ENCODE measurements at places on chromosomes 16 and 17.
A peak's percentile ranks its signal among the peaks of the same experiment; 100 is the strongest.

- DNase-seq: no peak
- H3K27ac ChIP-seq: no peak overlapping the region
- H3K27me3 ChIP-seq: peaks cover 50% of the 10 kb centered on the region
- peaks cover 23% of the 10 kb centered on the region for H3K4me1 ChIP-seq
Observed at GRCh38 chr17:49991409-49991808, 3.6 kb downstream of the DLX3 start.

- peaks cover 11% of the 10 kb centered on the region for H3K27me3 ChIP-seq
- no peak overlapping the region for H3K27ac ChIP-seq
- no peak for DNase-seq
- H3K4me1 ChIP-seq: no peaks in the 10 kb centered on the region
- no peak overlapping the region for H3K4me3 ChIP-seq
Observed at GRCh38 chr17:61583242-61583641, 7.8 kb downstream of the NACA2 start.

- H3K27ac ChIP-seq: no peak overlapping the region
- no peak overlapping the region for H3K4me3 ChIP-seq
- H3K27me3 ChIP-seq: no peaks in the 10 kb centered on the region
- peaks cover 2% of the 10 kb centered on the region for H3K4me1 ChIP-seq
- H3K36me3 ChIP-seq: peaks cover 50% of the 10 kb centered on the region
Observed at GRCh38 chr16:11554053-11554452, 32.7 kb downstream of the LITAF start.

GRCh38 chr17:58755577-58756245 is at the start of gene PPM1E:
Gene PPM1E, plus strand, starts transcription at chr17:58755854.
- peak; percentile 56 for DNase-seq
- peaks cover 12% of the 10 kb centered on the region for H3K27me3 ChIP-seq
- no peaks in the 10 kb centered on the region for H3K36me3 ChIP-seq
- H3K4me1 ChIP-seq: peaks cover 12% of the 10 kb centered on the region
- peak within 1 kb of the TSS; percentile 29 for H3K27ac ChIP-seq

GRCh38 chr17:36195434-36196130 is 976 bp downstream of the CCL3L1 start:
- H3K36me3 ChIP-seq: no peaks in the 10 kb centered on the region
- H3K4me3 ChIP-seq: no peak overlapping the region
- peaks cover 12% of the 10 kb centered on the region for H3K4me1 ChIP-seq

- no peak overlapping the region for H3K4me3 ChIP-seq
- DNase-seq: no peak
- H3K36me3 ChIP-seq: peaks cover 9% of the 10 kb centered on the region
- H3K4me1 ChIP-seq: peaks cover 32% of the 10 kb centered on the region
- H3K27me3 ChIP-seq: no peaks in the 10 kb centered on the region
Observed at GRCh38 chr17:38900978-38901656, 24.3 kb upstream of the LASP1NB start.

DNA sequence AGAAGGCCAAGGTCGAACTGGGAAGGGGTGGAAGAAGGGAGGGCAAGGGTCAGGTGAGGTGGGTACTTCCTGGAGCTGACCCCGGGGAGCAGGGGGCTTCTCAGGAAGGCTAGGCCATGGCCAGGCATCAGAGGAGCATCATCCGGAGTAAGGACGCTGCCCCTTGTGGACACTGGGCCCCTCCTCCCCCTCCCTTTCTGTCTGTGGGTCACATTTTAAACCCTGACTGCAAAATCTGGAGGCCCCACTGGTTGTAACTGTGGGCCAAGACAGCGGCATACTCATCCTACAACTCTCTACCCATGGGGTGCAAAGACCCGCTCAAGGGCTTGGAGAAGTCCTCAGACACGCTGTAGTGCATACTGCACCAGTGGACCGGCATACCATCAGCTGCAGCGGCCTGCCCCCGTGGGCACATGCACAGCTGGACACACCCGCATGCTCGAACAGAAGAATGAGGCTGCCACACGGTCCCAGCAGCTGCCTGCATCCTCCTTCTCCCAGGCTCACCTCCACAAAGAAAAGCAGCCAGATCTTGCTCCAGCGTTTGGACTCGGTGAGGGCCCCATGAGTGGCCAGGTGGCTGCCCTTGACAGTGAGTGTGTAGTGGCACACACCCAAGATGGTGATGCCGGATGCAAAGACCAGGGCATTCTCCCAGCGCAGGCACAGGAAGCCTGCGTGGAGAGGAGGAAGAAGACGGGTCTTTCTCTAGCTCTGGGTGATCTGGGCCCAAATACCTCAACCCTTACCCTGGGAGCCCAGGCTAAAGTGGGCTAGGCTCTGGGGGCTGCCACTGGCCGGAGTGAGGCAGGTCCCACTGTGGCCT is 1.2 kb downstream of the FADS6 start:
- no peak overlapping the region for H3K4me3 ChIP-seq
- no peaks in the 10 kb centered on the region for H3K36me3 ChIP-seq
- H3K27ac ChIP-seq: no peak overlapping the region
- peaks cover 28% of the 10 kb centered on the region for H3K27me3 ChIP-seq
- peaks cover 6% of the 10 kb centered on the region for H3K4me1 ChIP-seq

GRCh38 chr17:17815436-17816200 is 21.2 kb downstream of the SREBF1 start:
- no peak for DNase-seq
- H3K4me1 ChIP-seq: peaks cover 10% of the 10 kb centered on the region
- H3K27ac ChIP-seq: peak overlapping the region; percentile 31
- no peaks in the 10 kb centered on the region for H3K27me3 ChIP-seq
- H3K4me3 ChIP-seq: no peak overlapping the region

DNA sequence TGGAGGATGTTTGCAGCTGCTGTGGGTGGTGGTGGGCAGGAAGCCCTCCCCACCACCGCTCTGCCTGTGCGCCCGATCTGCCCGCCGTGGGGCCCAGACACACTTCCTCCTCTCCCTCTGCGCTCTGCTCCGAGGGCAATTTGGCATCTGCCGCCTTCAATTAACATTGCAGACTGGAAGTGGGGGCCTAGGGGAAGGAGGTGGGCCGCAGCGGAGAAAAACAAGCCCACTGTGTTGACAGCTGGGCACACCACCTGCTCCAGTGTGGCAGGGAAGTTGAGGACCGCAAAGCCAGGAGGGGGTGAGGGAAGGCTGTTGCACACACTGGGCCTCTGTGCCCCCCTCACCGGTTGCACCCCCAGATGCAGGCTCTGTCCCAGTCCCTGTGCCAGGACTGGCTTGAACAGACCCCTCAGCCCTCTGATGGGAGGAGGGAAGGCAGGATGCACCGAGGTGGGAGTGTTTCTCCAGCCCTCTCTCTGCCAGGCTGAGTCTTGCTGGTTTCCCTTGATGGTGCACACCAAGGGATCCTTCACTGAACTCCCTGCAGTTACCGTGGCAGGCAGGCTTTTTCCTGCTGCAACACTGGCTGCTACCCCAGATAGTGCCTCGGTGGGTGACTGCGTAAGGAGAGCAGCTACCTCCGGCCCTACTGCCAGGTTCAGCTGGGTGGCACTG is 72.8 kb upstream of the MED9 start:
- DNase-seq: peak; percentile 41
- peak overlapping the region; percentile 26 for H3K27ac ChIP-seq
- H3K36me3 ChIP-seq: no peaks in the 10 kb centered on the region
- H3K27me3 ChIP-seq: peaks cover 1% of the 10 kb centered on the region
- H3K4me3 ChIP-seq: peak overlapping the region; percentile 63
- peaks cover 25% of the 10 kb centered on the region for H3K4me1 ChIP-seq

DNA sequence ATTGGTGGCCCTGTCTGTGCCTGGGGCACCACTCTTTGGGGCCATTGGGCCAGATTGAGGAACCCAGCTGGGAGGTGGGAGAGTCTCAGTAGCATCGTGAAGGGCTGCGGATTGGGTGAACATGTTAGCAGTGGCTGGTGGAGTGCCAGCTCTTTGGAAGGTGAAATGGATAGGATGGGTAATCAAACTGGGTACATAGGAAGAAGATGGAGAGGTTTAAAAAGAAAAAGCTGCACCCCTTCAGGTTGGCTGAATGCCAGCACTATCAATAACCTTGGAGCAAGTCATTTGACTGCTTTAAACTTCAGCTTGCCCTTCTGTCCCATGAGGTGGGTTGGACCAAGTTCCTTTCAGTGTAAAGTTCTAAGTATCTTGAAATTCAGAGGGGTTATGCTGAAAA is 95.0 kb downstream of the RPTOR start:
- H3K27ac ChIP-seq: no peak overlapping the region
- peaks cover 8% of the 10 kb centered on the region for H3K36me3 ChIP-seq
- no peaks in the 10 kb centered on the region for H3K27me3 ChIP-seq
- no peak overlapping the region for H3K4me3 ChIP-seq
- peaks cover 12% of the 10 kb centered on the region for H3K4me1 ChIP-seq

DNA sequence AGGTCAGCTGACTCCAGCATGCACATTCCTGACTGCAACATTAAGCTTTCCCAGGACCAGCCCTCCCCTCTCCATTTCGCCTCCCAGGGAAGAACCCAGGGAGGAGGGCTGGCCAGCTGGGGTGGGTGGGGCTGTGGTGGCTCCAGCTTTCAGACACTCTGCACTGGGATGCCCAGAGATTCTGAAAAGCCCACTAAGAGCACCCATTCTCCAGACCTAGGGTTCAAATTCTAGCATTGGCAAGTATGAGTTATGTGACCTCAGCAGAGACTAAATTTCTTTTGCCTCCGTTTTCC is 7.8 kb downstream of the DLX3 start:
- H3K27me3 ChIP-seq: peaks cover 37% of the 10 kb centered on the region
- peaks cover 2% of the 10 kb centered on the region for H3K4me1 ChIP-seq
- H3K27ac ChIP-seq: no peak overlapping the region
- DNase-seq: no peak
- no peaks in the 10 kb centered on the region for H3K36me3 ChIP-seq
- no peak overlapping the region for H3K4me3 ChIP-seq

GRCh38 chr16:2712063-2712441 is 8.0 kb downstream of the PRSS27 start:
- peaks cover 18% of the 10 kb centered on the region for H3K4me1 ChIP-seq
- no peak for DNase-seq
- peaks cover 5% of the 10 kb centered on the region for H3K36me3 ChIP-seq
- no peak overlapping the region for H3K27ac ChIP-seq
- H3K4me3 ChIP-seq: no peak overlapping the region
- H3K27me3 ChIP-seq: peaks cover 9% of the 10 kb centered on the region

DNA sequence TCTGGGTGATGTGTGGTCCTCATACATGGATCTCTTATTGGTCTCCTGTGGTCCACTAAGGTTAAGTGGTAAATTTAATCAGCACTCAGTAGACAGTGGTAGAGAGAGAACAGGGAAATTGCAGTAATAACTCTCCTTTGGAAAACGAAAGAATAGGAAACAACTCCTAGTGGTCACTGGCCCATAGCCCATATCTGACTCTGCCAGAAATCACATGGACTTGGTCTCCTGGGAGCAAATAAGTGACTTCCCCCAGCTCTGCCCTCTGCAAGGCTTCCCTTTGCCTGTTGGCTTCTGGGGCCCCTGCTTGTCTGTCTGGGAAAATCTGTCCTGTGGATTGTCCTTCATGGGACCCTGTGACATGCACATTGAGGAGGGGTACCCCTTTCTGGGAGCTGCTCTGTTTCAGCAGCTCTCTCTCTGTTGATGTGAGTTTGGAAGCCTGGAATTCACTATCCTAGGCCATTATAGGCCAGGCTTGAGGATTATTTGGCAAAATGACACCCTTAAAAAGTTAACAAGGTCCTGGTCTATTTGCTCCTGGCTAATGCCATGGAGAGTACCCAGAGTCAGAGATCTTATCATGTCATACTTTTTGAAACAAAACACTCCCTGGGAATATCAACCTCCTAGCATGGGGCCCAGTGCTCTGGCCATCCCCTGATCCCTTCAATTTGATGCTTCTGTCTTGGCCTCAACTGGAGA is 58.0 kb upstream of the HNF1B start:
- no peak overlapping the region for H3K27ac ChIP-seq
- peaks cover 4% of the 10 kb centered on the region for H3K27me3 ChIP-seq
- H3K4me3 ChIP-seq: no peak overlapping the region
- DNase-seq: no peak
- H3K4me1 ChIP-seq: peaks cover 7% of the 10 kb centered on the region
- peaks cover 2% of the 10 kb centered on the region for H3K36me3 ChIP-seq

GRCh38 chr17:27878776-27879562 is 14.2 kb downstream of the LYRM9 start:
- no peak for DNase-seq
- no peaks in the 10 kb centered on the region for H3K4me1 ChIP-seq
- peaks cover 1% of the 10 kb centered on the region for H3K27me3 ChIP-seq
- no peak overlapping the region for H3K4me3 ChIP-seq

GRCh38 chr16:82892324-82892723 is 265.6 kb downstream of the CDH13 start:
- H3K27ac ChIP-seq: no peak overlapping the region
- H3K4me1 ChIP-seq: no peaks in the 10 kb centered on the region
- H3K36me3 ChIP-seq: no peaks in the 10 kb centered on the region
- no peak overlapping the region for H3K4me3 ChIP-seq

GRCh38 chr16:17921357-17921978 is 415.1 kb downstream of the NPIPA8 start:
- peaks cover 2% of the 10 kb centered on the region for H3K27me3 ChIP-seq
- no peaks in the 10 kb centered on the region for H3K4me1 ChIP-seq
- H3K4me3 ChIP-seq: no peak overlapping the region

DNA sequence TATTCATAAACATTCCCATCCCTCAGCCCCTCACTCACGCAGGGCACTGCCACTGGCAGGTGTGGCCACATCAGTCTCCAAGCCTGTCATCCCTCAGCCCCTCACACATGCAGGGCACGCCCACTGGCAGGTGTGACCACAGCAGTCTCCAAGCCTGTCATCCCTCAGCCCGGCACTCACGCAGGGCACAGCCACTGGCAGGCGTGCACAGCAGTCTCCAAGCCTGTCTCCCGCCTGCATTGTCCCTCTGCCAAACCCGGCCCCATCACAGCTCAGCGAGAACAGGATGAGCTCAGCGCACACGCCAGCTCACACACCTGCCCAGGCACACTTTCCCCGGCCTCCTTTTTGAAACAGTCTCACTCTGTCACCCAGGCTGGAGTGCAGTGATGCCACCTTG is 11.4 kb upstream of the KREMEN2 start:
- H3K4me3 ChIP-seq: no peak overlapping the region
- peaks cover 6% of the 10 kb centered on the region for H3K36me3 ChIP-seq
- peaks cover 11% of the 10 kb centered on the region for H3K27me3 ChIP-seq
- DNase-seq: no peak
- no peak overlapping the region for H3K27ac ChIP-seq

GRCh38 chr17:65557349-65558310 is 3.8 kb downstream of the AXIN2 start:
- no peak overlapping the region for H3K4me3 ChIP-seq
- H3K4me1 ChIP-seq: peaks cover 12% of the 10 kb centered on the region
- no peaks in the 10 kb centered on the region for H3K36me3 ChIP-seq
- no peak for DNase-seq

Measured in memory B cell (primary cell).